ENCODE measurements at places on chromosomes 2 and 18.

DNA sequence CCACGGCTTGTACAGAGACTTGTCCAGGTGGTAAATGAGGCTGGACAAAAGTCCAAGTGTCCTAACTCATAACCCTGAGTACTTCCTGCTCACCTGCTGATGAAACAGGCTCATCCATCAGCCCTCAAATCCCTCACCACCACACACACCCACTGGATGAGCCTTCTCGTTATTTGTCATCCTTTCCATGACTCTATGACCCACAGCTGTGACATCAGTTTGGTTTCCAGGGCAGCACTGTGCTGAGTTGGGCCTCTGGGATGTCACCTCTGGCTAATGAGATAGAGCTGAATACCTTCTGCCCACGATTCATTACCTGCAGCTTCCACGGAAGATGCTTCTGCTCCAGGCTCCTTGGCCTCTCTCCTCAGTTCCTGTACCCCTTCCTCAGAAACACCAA lies 39.4 kb downstream of the SLC14A2 start:
- no peak for DNase-seq

- DNase-seq: peak; percentile 73
These were observed 26.2 kb upstream of the PID1 start for GRCh38 chr2:229297247-229297646.

DNA sequence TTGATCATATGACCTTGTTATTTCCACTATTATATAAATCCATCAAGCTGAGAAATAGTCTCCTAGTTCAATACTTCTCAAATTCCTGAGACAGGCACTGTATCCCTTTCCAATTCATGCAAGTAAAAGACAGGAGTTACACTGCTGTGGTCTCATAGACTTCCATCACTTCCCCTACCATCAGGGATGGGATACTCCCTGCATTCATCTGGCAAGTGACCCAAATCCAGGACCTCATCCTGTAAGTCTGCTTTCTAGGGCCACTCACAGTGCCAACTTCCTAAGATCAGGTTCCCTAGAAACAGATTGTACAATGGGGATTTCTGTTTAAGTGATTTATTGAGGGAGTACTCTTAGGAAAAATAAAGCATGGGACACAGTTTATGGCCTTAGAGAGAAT lies 424.0 kb upstream of the CDH7 start:
- no peak for DNase-seq

DNA sequence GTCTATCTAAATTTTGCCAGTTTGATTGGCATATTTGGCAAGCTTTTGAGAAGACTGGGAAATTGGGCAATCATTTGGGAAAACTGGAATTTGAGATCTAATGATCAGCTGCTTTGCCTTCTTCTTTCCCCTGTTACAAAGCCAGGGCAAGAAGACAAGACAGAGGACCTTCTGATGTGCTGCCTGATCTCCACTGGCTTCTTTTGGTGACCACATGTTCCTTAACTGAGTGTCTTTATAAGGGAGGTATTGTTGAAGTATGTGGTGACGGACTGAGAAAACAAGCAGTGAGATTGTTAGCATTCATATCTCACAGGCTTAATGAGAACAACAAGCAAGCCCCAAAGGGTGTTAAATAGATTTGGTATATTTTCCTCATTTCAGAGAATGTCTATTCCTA lies 175.8 kb downstream of the SLC8A1 start:
- DNase-seq: no peak

DNA sequence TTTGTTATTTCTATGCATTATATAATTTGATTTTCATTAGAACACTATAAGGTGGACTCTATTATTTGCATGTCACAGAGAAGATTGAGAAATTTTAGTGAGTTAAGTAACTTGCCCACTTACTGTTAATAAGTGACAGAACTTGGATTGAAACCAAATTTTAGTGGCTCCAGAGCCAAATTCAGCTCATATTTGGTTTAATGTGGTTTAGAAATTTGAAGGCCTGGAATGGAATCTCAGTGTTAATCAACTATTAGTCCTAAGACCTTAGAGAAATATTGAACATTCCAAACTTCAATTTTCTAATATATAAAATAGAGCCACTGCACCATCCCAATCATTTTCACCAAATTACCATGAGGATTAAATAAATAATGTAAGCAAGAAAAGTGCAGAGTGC lies 281.6 kb downstream of the ZNF385B start:
- no peak for DNase-seq

GRCh38 chr18:72700961-72701710 lies 157.0 kb upstream of the CBLN2 start:
- no peak for DNase-seq

Data from ascending aorta (tissue), 2 donors.